GM04503 (cell line): ENCODE measurements at places on chromosomes 1 and 21.
A peak's percentile ranks its signal among the peaks of the same experiment; 100 is the strongest.

- DNase-seq: no peak
Observed at GRCh38 chr1:14183329-14183728, 415.2 kb upstream of the KAZN start.

DNA sequence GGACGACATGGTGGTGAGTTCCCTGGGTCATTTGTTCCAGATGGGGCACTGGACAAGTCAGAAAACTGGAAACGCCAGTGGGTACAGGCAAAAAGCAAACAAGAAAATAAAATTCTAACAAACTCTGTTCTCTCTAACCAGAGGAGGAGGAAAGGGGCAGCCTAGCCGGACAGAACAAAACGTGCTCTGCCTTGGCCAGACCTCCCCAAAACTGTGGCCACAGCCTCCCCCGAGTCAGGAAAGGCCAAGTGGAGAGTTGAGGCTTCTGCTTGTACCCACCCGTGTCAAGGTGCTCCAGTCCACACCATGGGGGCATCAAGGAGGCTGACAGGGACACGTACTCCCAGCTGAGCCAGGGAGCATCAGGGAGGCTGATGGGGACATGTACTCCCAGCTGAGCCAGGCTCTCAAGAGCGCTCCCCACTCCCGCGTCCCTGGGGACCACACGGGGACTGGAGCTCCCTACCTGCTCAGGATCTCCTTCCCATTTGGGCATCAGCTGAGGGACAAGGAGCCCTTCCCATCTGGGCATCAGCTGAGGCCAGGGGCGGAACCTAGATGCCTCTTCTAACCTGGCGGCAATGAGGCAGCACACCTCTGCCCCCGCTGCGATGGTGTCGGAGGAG is 154.8 kb upstream of the COL6A1 start:
- DNase-seq: no peak

DNA sequence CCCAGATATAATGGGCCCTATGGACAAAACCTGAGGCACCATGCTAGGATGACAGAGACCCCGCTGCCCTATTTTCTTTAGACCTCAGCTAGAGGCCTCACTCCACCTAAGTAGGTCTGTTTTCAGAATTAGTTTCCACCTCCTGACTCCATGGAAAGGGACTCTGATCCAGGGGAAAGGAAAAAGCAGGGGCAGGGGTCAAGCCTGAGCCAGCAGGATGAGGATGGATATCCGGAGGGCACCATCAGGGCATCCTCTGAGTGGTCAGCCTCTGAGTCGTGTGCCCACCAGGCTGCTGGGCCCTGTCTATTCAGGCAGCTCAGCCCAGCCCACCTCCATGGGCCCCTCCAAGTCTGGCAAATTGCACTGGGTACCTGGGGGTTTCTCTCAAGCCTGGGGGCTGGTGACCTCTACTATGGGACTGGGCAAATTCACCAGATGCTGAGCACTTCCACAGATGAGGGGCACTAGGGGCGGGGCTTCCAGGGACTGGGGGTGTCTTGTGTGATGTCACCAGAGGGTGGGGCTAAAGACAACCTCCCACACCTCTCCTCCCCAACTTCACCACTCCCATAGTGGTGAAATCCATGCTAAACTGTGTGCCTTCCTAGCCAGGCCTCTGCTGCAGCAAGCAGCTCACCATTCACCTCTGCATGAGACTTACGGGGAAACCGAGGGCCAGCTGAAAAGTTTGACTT is 5.5 kb downstream of the PAQR7 start:
- no peak for DNase-seq

DNA sequence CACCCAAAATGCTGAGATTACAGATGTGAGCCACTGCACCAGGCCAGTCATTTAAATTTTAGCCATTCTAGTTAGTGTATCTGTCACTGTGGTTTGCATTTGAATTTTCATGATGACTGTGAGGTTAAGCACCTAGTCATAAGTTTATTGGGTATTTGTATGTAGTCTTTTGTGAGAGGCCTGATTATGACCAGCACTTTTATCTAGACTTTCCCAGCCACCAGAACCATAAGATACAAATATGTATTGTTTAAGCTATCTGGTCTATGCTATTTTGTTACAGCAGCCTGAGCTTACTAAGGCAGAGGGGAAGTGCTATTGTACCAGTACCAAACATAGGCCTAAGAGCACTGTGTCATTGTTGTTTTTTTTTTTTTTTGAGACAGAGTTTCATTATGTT is 19.9 kb upstream of the DNAJC6 start:
- no peak for DNase-seq

DNA sequence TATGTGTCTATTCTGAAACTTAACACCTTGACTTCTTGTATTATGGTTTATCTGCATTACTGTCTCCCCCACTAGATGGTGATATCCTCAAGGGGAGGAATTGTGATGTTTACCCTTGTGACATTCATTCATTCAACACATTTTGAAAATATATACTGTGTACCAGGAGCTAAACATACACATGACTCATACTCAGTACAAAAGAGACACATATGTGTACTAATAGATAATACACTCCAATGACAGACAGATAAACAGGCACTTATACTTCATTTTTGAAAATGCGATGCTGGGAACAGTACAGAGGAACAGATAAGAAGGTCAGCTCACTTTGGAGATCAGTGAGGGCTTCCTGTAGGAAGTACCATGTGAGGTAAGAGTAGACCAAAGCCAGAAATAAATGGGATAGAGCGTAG is 8.9 kb upstream of the RAB3GAP2 start:
- DNase-seq: no peak

DNA sequence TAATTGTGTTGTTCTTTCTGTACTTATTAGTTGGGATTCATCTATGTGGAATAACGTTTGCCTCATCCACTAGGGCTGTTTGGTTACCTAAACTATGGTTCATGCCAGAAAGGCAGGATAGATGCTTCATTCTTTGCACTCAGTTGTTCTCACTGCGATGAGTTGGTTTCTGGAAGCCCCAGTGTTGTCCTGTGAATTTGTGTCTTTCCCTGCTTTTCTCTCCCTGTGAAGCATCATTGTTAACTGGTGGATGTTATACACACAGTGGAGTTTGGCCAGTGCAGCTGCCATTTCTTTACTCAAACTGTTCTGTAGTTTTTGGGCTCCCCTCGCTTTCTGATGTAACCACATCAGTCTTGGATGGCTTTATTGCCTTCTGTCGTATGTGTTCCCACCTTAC is 143.6 kb upstream of the COL6A1 start:
- DNase-seq: no peak

GRCh38 chr1:243269461-243269801 is 13.6 kb downstream of the SDCCAG8 start:
- no peak for DNase-seq

DNA sequence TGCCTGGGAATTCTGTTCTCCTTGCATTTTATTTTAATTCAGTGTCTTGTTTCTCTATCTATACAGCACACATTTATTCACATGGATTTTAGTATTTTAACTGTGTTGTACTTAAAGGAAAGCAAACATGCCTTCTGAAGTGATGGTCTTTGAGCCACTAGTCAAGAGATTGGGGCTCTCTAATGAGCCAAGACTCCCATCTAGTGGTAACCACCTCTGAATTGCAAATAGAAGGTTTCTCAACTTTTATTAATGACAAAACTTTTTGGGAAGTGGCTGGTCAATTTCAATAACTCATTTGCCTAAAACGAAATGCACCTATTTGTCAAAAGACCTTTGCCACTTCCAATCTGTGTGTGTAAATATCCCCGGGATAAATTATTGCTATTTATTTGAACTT is 199.6 kb downstream of the LTN1 start:
- DNase-seq: no peak

GRCh38 chr1:224815647-224816046 is 113.8 kb upstream of the DNAH14 start:
- no peak for DNase-seq

- DNase-seq: no peak
Observed at GRCh38 chr1:47214549-47214948, 17.5 kb downstream of the TAL1 start.

DNA sequence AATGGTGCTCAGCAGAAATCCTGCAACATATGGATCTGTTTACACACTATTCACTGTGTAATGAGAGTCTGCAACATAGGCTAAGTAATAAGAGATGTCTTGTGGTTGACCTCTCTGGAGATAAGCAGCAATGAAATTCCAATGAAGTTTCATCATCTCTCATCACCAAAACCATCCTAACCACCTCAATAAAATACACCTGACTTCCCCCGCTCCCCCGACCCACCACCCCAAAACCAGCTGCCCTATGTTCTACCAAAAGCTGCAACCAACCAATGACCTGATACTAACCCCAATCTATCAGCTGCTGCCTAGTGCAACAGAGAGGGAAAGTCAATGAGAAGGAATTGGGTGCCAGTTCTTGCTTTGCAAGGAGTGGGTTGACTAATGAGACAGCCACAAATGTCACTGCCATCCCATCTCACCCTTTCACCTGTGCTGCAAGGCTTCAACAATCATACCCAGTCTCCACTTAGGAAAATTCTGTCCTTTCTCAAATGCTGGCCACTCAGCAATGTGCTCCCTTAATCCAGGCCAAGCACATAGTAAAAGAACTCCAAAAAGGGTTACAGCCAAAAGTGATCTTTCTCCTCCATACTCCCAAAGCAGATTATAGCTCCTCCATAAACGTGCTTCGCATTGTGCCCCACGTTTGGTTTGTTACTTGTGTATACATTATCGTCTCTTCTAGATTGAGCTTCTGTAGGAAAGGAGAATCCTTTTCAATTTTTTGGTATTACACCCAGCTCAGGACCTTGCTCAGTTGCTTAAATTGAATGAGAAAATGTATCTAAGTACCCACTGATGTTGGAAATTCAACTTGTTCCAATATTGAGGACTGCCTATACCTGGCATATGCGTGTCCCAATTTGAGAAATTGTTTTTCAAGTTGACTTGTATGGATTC is 29.0 kb downstream of the MRPL39 start:
- DNase-seq: no peak

GRCh38 chr1:83131692-83131955 is 867.3 kb downstream of the TTLL7 start:
- DNase-seq: no peak

- no peak for DNase-seq
Observed at GRCh38 chr1:108059945-108060344, 95.0 kb upstream of the VAV3 start.

DNA sequence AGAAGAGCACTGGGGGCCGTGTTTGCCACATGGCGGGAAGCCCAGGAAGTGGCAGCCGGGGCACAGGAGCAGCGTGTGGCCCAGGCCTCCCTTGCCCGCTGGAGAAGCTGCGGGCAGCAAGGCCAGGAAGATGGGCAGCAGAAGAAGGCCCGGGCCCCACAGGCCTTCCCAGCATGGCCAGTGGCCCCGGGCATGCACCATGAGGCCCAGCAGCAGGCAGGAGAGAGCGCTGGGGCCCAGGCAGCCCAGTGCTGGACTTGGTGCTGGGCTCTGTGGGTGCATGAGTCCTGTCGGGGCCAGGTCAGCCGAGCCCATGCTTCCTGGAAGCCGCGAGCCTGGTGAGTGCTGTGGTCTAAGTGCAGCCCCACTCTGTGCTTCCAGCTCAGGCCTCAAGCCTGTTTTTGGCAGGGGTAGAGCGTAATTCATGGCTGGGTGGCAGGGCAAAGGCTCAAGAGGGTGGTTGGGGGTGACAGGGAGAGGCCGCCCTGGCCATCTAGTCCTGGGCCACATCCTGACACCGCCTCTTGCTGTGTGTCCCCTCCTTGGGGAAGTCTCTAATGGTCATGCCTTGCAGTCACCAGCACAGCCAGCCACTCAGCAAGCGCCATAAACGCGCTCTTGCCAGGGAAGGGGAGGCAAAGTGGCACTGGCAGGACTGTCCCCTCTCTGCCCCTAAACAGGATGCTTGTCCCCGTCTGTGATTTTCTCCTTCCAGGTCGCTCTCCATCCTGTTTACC is 21.3 kb downstream of the MTHFR start:
- DNase-seq: no peak

- DNase-seq: no peak
Observed at GRCh38 chr1:25545767-25546166, 2.4 kb downstream of the LDLRAP1 start.

- no peak for DNase-seq
Observed at GRCh38 chr1:17717594-17718535, 37.3 kb upstream of the ACTL8 start.

DNA sequence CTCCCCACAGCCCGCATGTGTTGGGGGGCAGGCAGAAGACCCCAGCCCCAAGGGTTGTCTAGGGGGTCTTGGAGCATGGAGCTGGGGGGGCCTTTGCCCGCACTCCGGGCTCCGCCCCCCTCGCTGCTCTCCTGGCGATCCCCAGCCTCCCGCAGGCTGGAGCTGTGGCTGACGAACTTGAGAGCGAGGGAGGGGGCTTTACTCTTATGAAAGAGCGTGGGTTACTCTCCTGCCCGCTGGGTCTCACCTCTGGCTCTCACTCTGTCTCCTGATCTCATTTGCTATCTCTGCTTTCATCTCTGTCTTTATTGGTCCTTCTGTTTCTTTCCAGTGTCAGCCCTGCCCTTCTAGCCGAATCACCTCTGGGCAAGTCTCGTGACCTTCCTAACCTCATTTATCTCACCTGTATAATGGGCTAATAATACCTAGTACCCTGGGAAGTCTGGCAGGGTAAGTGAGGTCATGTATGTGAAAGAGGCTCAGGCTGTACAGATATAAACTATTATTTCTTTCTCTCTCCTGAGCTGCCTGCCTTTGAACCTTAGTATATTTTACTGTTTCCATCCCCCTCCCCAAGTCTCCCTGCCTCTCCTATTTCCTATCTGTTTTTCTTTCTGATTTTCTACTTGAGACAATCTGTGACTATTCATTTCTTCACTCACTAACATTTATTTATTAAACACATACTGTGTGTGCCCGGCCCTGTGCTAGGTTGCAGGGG is 731 bp downstream of the EFNA4 start:
- DNase-seq: no peak

- peak; percentile 89 for DNase-seq
Observed at GRCh38 chr1:117826540-117827078, 102.8 kb downstream of the GDAP2 start.

- no peak for DNase-seq
Observed at GRCh38 chr1:41488040-41488951, 3.8 kb upstream of the EDN2 start.

- DNase-seq: no peak
Observed at GRCh38 chr1:113140176-113140575, 67.2 kb downstream of the LRIG2 start.

- DNase-seq: no peak
Observed at GRCh38 chr1:52709016-52709415, 10.9 kb upstream of the COA7 start.

DNA sequence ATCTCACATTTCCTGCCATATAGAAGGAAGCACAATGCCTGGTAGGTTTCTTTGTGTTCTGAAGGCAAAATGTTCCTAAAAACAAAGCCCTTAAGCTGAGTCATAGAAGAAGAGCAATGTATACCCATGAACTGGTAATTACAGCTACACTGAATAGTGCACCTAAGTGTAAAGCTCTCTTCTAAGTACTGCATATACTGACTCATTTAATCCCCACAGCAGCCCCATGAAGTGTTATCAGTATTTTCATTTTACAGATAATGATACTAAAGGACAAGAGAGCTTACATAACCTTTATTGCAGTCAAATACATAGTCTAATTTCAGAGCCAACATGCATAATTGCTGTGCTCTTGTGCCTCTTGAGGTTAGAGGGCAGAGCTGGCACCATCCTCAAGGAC is 239.9 kb downstream of the DPYD start:
- no peak for DNase-seq

- DNase-seq: no peak
Observed at GRCh38 chr1:204503122-204503912, 8.7 kb upstream of the PIK3C2B start.

- peak; percentile 12 for DNase-seq
Observed at GRCh38 chr1:7667625-7668218, 103.4 kb upstream of the VAMP3 start.
